ENCODE measurements at places on chromosomes 12 and 14.
A peak's percentile ranks its signal among the peaks of the same experiment; 100 is the strongest.

DNA sequence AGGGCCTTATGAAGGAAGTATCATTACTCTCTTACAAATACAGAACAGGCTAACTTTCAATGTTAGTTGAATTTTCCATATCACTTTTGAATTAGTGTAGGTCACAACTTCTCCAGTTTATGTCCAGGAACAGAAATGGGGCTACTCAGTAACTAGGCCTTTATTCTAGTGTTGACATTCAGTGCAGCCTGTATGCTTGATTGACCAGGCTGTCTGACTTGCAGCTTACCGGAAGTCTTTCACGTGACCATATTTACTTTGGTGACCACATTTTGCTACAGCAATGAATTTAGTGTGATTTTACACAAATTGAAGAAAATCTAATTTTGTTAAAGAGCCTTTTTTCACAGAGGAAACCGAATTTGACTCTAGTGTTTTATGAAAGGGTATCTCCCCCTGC is 12.4 kb downstream of the MTERF2 start:
- peak; percentile 4 for DNase-seq

DNA sequence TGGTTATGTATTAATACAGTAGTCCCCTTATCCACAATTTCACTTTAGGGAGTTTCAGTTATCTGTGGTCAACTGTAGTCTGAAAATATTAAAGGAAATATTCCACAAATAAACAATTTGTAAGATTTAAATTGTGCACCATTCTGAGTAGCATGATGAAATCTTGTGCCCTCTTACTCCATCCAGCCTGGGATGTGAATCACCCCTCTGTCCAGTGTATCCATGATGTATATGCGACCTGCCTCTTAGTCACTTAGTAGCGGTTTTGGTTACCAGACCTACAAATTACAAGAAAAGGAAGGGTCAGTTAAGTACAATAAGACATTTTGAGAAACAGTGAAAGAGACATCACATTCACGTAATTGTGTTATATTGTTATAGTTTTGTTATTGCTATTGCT is 39.9 kb upstream of the MDGA2 start:
- DNase-seq: no peak

DNA sequence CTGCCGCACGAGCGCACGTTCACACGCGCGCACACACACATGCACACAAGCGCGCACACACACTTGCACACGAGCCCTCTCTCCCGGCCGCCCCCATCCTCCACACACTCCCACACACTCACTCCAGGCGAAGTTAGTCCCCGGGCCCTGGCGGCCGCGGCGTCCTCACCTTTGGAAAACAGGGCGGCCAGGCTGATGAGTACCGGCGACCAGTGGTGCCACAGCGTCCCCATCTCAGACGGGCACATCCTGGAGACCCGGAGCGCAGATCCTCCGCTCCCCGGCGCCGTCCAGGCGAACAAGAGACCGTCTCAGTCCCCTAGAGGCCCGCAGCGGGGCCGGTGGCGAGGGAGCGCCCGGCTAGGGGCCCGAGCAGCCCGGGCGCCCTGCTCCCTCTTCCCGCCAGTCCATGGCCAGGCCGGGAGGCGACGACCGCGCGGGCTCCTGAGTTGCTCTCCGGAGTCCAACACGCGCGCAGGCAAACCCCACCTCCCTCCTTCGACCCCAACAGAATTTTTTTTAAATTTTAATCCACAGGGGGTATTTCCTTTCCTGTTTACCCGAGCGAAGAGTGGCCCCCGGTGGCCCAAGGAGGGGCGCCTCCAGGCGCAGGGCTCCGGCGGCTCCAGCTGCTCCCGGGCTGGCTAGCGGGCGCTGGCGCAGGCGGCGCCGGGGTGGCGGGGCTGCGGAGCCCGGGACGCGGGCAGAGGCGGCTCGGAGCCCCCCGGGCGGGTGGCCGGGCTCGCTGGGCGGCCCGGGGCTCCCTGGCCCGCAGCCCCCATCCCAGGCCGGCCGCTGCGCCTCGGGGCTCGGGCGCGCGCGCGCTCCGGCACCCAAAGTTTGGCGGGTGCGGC is 506 bp downstream of the TMEM132D start:
- no peak for DNase-seq

GRCh38 chr12:71626098-71626497 is 37.5 kb downstream of the ZFC3H1 start:
- DNase-seq: no peak

DNA sequence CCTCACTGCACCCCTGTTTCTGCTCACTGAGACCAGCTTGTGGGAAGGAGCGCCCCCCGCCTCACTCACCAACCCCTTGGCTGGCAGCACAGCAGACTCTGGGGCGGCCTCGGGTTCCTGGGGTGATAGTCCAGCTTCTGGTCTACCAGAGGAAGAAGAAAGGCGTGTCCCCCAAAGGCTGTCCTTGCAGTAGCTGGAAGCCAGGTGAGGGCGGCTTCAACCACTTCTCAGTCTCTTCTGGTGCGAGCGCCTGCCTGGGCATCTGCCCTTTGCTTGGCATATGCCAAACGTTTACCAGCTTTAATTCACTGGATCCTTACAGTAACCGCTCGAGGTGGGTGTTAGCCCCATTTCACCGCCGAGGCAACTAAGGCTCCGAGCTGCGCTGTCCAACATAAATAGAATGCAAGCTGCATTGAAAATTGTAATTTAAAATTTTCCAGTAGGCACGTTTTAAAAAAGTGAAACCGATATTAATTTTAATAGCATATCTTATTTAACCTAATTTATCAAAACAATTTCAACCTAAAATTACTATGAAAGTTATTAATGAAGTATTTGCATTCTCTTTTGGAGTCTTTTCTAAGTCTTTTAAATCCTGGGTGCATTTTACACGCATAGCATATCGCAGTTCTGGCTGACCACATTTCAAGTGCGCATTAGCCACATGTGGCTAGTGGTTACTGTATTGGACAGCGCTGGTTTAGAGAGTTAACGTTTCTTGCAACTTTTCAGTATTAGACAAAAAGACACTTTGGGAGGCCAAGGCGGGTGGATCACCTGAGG is 872 bp downstream of the FAM177A1 start:
- peak; percentile 55 for DNase-seq

GRCh38 chr14:22836301-22837113 is at the start of gene MMP14:
MMP14 (plus strand) TSS chr14:22836585; CDS start chr14:22836818, 233 bp downstream.
- no peak for DNase-seq

DNA sequence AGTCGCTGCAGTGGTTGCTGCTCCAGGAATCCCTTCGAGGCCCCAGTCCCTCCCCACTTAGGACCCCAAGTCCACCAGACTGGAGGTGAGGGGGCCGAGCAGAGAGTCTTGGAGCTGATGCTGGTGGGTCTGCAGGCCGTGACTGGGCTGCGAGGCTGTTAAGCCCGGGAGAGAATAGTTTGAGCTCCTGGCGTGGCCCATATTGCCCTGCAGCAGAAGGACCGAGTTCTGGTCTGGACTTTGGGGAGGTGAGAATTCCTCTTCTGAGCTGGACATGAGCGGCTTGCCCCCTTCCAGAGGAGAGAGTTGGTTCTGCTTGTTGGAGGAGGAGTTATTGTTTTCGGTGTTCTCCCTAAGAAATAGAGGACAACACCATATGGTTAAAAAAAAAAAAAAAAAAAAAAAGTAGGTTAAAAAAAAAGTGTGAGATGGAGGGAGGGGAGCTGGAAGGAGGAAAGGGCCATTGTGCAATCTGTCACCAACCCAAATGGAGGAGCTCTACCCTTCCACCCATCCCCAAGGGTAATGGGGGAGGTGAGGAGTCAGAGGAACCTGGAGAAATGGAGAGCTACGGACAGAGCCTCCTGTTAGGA is 3.0 kb downstream of the SIX1 start:
- peak; percentile 42 for DNase-seq

DNA sequence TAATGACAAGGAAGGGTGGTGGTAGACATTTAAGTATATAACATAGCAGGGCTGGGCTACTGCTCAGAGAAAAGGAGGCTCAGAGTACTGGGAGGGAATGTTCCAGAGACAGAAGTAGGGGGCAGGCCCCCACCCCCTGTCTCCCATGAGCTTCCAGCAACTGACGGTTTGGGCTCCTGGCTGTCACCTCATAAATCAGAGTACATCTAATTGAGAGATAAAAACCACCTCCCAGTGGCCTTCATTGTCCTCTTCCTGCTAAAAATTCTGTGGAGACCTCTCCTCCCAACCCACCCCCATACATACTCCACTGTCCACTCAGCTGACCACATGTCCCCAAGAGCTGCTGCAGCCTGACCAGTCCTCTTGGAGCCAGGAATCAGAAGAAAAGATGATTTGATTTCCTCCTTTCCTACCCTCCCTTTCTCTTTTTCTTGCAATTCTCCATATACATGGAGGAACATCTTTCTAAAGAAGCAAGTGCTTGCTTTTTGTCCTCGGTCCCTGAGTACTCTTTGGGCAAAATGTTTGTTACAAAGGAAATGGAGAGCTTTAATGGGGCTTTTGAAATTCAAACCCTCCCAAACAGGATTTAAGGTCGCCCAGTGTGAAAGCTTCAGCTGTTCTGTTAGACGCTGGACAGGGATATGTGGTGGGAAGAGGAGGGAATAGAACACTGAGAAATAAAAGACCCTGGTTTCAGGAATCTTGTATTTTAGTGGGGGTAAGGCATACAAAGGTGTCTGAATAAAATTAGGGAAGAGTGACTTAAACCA is 16.4 kb upstream of the KCNA5 start:
- no peak for DNase-seq

- no peak for DNase-seq
Observed at GRCh38 chr14:101120641-101121507, 217.4 kb upstream of the RTL1 start.

- no peak for DNase-seq
Observed at GRCh38 chr12:57896115-57896433, 45.3 kb upstream of the ATP23 start.

GRCh38 chr14:99472937-99473336 is 7.7 kb downstream of the SETD3 start:
- DNase-seq: no peak

GRCh38 chr14:39266525-39266870 is 32.8 kb downstream of the MIA2 start:
- DNase-seq: peak; percentile 86

DNA sequence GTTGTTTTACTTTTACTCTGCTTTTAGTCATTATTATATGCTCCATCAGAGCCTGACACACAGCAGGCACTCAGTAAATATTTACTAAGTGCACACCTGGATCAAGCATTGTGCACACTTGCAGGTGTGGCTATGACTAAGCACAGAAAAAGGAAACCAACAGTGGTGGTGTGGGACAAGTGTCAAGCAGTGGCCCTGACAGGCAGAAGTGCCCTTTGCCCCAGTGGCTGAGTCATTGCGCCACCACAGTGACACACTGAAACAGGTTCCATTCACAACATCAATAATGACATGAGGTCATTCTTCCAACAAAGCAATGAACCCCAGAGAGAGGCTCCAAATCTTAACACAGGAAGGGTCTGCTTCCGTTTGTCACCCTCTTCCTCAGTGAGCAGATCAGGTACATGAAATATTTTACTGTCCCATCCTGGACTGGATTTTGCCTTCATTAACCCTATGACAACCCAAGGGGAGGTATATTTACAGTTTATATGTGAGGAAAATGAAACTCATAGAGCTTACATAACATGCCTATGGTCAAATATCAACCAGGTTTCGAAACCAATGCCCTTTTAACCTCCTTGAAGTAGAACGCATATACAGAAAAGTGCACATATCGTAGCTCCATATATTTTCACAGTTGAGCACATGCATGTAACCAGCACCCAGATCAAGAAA is 82.6 kb upstream of the GTF2A1 start:
- no peak for DNase-seq

- DNase-seq: no peak
Observed at GRCh38 chr14:31937730-31938346, 139.3 kb upstream of the ARHGAP5 start.

DNA sequence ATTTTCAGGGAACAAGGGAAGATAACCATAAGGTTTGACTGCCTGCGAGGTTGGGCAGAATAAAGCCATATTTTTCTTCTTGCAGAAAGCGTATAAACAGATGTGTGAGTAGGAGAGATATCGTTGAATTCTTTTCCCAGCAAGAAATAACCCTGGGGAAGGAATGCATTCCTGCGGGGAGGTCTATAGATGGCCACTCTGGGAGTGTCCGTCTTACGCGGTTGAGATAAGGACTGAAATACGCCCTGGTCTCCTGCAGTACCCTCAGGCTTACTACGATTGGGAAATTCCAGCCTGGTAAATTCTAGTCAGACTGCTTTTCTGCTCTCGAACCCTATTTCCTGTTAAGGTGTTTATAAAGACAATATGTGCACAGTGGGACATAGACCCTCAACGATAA is 225.0 kb downstream of the LRIG3 start:
- DNase-seq: no peak

- DNase-seq: no peak
Observed at GRCh38 chr12:69338936-69339335, 9.2 kb upstream of the LYZ start.

- DNase-seq: no peak
Observed at GRCh38 chr12:78088391-78088832, 257.7 kb downstream of the NAV3 start.

- DNase-seq: no peak
Observed at GRCh38 chr14:104908303-104908702, 16.4 kb upstream of the PLD4 start.

DNA sequence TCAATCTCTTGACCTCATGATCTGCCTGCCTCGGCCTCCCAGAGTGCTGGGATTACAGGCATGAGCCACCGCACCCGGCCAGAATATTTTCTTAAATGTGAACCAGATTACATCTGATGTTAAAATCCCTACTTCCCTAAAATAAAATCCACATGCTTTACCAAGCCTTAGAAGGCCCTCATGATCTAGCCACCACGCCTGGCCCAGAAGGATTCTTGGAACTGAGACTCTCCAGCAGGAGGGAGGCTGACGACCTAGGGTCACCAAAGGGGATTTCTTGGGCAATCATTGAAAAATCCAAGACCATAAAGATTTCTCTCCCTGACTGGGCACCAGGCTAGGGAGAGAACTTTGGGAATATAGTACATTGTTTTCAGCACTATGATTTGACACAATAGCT is 25.2 kb upstream of the RASSF3 start:
- no peak for DNase-seq

- peak; percentile 35 for DNase-seq
Observed at GRCh38 chr12:21940549-21941505, at the start of gene ABCC9. ABCC9 (minus strand) TSS chr12:21941426; CDS start chr12:21936674, 4,752 bp downstream.

- no peak for DNase-seq
Observed at GRCh38 chr12:11166300-11166699, 4.7 kb upstream of the SMIM10L1 start.

DNA sequence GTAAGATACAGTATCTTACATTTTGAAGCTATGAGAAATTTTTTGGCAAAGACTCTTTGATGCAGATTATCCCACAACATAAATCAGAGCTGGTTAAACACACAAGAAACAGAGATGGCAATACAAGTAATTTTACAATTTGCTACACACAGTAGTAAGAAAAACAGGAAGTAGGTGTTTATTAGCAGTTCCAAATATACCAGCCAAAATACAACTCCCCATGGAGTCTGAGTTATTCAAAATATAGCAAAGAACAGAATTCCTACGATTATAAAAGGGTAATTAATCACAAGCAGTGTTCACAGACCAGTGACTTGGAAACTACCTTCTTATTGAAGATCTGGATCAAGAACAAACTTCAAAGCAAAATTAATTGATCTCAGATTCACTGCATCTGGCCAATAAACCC is 83.9 kb downstream of the BMP4 start:
- DNase-seq: no peak

GRCh38 chr14:54882521-54882920 is 20.1 kb downstream of the GCH1 start:
- DNase-seq: no peak

GRCh38 chr12:109729801-109730200 is 16.2 kb downstream of the FAM222A start:
- DNase-seq: no peak

All from NCI-H526 (cell line).